Activated naive CD4-positive, alpha-beta T cell (primary cell): ENCODE measurements at places on chromosomes 16 and 17.

GRCh38 chr16:22989598-22989997, 159.7 kb downstream of the USP31 start:
- no peak for DNase-seq

DNA sequence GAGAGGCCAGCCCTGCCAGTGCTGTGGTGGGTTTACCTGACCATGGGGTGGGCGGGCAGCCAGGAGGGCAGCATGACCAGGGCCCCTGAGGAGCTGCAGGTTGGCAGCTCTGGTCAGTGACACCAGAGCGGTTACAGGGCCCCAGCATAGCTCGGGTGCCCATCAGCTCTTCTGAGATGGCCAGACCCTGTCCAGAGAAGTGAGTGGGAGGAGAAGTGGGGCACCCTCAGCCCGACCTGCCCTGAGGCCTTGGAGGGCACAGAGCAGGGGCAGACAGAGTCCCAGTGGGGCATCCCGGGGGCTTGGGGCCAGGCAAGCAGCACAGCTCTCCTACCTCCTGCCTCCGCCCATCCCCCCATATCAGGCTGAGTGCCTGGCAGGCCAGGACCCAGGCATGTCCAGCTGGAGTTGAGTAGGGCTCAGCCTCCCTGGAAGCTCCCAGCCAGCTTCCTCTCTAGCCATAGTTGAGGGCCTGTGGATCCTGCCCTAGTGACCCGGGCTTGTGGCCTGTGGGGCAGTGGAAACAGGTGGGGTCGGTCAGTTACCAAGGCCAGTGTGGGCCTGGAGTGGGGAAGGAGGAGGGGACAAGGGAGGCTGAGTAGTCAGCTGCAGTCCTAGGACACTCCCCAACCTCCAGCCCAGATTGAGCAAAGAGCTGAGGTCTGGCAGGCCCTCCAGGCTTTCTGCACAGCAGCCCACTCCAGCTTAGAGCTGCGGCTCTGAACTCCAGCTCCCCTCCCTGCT, 83.5 kb downstream of the AMFR start:
- DNase-seq = no peak

- DNase-seq = peak; percentile 98
Measured at GRCh38 chr17:82698065-82698973, at the start of gene RAB40B. Gene RAB40B, minus strand, starts transcription at chr17:82698698. Its CDS starts 102 bp downstream, at chr17:82698596.

- no peak for DNase-seq
Measured at GRCh38 chr16:9062301-9062700, 29.1 kb upstream of the HAPSTR1 start.

- DNase-seq = no peak
Measured at GRCh38 chr16:78876671-78877070, 723.9 kb downstream of the MAF start.

- no peak for DNase-seq
Measured at GRCh38 chr17:43068570-43069367, 43.7 kb downstream of the RND2 start.

- DNase-seq = no peak
Measured at GRCh38 chr17:1413281-1413791, 13.3 kb upstream of the YWHAE start.

DNA sequence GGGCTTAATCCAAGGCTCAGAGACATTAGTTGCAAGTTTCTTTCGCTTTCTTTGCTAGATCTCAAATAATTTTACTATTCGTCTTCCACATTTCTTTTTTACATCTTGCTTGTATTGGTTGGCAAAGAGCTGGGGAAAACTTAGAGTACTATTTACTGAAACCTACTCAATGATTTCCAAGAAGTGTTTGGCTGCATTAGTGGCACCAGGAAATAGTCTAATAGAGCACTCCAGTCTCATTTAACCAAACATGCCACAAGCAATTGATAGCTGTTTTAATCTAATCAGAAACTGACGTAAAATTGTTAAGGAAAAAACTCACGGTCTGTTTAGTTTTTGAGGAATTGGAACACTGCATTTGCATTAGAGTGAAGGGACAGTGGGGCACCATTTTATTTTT, 29.0 kb downstream of the NUP93 start:
- no peak for DNase-seq

- DNase-seq = no peak
Measured at GRCh38 chr16:85027958-85028684, 526 bp downstream of the KIAA0513 start.

GRCh38 chr17:70872103-70872502, 702.8 kb downstream of the KCNJ2 start:
- DNase-seq = no peak

GRCh38 chr17:82324566-82325285, 7.3 kb upstream of the CD7 start:
- DNase-seq = no peak

DNA sequence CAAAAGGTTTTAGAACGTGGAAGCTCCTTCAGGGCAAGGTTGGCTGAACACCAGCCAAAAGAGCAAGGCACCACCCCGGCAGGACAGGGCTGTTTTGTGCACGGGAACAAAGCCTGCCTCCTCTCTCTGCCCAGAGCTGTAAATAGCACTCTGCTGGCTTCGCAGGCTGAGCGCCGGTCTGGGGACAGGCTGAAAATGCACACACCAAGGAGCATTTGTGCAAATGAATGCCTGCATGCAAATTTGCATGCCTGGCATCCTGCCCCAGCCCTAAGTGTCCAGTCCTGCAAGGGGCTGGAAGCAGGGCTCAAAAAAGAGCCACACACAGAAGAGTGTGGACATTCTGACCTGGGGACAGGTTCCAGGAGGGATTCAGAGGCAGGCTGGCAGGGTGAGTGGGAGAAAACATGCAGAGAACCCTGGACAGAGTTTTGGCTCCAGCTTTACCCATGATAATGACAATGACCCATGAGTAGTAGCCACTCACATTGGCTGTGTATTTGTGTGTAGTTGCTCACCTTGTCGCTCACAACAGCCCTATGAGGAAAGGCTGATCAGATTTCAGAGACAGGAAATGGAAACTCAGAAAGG, 11.7 kb downstream of the ABAT start:
- no peak for DNase-seq

- DNase-seq = no peak
Measured at GRCh38 chr17:80790021-80790765, 201.4 kb upstream of the CHMP6 start.

- no peak for DNase-seq
Measured at GRCh38 chr17:39556423-39556822, 51.3 kb downstream of the NEUROD2 start.

GRCh38 chr17:62064029-62064790, 868 bp downstream of the MED13 start:
- DNase-seq = no peak

DNA sequence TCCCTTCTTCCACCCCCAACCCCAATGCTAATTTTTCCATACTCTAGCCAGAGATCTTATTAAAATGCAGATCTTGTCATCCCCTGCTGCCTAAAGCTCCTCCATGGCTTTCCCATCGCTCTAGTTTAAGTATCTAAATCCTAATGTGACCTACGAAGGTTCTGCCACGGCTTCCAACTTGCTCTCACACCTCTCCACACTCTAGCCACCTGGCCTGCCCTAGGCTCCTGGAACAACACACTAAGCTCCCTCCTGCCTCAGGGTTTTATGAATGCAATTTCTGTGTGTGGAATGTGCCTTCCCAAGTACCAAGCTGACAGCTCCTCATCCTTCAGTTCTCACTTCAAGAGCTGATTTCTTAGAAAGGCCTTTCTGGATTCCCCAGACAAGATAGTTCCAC, 16.6 kb downstream of the NXPH3 start:
- DNase-seq = no peak

DNA sequence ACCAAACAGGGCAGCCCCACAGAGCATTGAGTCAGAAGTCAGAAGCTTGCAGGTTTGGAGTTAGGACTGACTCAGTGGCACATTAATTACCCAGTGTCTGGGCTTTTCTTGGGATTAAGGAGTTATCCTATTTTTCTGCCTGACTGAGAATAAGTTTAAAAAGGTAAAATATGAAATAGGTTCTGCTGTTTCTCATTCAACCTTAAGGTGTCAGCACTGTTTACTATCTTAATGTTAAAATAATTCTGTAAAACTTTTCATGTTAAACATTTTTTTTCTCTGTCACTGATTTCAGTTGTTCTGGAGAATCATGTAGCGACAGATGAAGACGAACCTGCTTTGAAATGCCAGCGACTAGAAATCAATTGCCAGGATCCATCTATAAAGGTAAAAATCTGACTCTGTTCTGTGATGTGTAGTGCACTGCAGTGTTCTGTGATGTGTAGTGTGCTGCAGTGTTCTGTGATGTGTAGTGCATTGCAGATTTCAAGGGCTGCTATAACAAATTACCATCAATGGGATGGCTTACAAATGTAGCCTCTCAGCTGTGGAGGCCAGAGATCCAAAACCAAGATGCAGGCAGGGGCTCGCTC, 128.0 kb downstream of the LAT start:
- DNase-seq = no peak

- DNase-seq = no peak
Measured at GRCh38 chr16:56267888-56268287, 76.6 kb downstream of the GNAO1 start.

DNA sequence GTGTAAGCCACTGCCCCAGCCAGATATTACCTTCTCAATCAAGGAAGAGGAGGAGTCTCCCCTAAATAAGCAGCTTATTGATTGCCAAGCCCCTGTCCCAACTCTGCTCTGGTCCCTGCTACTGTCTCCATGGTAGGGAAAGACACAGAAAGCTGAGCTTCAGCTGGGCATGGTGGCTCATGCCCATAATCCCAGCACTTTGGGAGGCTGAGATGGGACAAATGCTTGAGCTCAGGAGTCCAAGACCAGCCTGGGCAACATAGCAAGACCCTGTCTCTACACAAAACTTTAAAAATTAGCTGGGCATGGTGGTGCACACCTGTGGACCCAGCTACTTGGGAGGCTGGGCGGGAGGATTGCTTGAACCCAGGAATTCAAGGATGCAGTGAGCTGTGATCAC, 6.6 kb downstream of the JUP start:
- DNase-seq = no peak

GRCh38 chr17:33261820-33262219, 31.3 kb downstream of the ASIC2 start:
- no peak for DNase-seq

DNA sequence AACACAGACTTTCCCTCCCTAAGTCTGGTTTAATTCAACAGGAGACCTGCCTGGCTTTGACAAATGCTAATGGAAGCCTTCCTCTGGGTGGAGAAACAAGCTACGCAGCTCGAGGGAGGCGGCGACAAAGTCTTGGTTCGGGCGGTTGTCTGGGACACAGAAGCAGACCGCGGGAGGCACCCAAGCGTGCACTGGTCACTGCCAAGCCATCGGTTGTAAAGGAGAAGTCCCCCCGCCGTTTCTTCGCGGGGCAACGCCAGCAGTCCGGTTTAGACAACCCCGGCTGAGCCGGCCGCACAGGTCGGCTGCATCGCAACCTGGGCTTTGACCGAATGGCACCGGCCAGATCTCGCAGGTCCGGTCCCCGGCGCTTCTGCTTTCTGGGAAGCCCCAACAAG, 586 bp downstream of the GLYR1 start:
- no peak for DNase-seq

GRCh38 chr17:58311429-58311894, 17.1 kb downstream of the TSPOAP1 start:
- no peak for DNase-seq

DNA sequence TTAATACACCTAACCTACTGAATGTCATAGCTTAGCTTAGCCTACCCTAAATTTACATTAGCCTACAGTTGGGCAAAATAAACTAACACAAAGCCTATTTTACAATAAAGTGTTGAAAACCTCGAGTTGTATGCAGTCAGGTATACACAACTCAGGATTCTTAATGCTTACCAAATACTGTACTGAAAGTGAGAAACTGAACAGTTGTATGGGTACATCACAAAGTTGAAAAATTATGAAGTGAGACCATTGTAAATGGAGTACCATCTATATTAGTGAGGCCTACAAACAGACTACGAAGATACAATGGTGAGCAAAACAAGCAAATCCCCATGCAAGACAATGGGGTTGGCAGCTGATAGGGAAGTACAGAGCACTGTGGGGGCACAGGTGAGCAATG, 79.7 kb downstream of the VAT1L start:
- DNase-seq = no peak

- DNase-seq = no peak
Measured at GRCh38 chr17:34615326-34615725, 35.9 kb downstream of the TMEM132E start.

- DNase-seq = no peak
Measured at GRCh38 chr16:12178251-12178990, 201.9 kb downstream of the SNX29 start.

- no peak for DNase-seq
Measured at GRCh38 chr16:84726669-84727467, 27.1 kb downstream of the USP10 start.

GRCh38 chr17:43877451-43878155, 29.7 kb downstream of the MPP2 start:
- DNase-seq = no peak

- DNase-seq = no peak
Measured at GRCh38 chr17:83080579-83080857, 1.1 kb downstream of the METRNL start.

DNA sequence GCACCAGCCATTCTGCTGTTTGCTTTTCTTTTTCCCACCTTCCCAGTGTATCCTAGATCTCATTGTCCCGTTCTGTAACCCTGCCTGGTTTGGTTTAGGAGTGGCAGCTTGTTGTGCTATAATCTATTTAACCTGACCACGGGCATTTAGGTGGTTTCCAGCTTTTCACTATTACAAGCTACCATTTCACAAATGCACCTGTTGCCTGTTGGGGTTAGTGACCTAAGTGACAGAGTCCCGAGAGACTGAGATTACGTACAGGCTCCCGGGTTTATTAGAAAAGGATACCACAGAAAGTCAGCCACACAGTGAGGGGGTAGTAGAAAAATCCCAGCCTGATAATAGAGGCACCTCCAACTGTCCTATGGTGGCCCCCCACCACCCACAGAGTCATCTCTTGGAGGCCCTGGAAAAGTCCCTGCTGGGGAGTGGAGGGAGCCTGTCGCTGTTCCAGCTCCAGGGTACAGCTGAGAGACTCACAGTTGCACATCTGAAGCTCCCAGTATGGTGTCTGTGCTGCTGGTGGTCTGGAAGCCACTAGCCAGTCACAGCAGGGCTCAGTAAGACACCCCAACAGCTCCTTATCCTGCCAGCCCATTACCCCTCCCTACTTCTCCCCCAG, 21.2 kb downstream of the CLEC16A start:
- no peak for DNase-seq

GRCh38 chr16:71852561-71852960, 6.8 kb downstream of the ATXN1L start:
- DNase-seq = no peak

- DNase-seq = no peak
Measured at GRCh38 chr17:58384897-58385296, 32.4 kb downstream of the RNF43 start.

GRCh38 chr17:78362671-78363070, 2.8 kb upstream of the SOCS3 start:
- no peak for DNase-seq

DNA sequence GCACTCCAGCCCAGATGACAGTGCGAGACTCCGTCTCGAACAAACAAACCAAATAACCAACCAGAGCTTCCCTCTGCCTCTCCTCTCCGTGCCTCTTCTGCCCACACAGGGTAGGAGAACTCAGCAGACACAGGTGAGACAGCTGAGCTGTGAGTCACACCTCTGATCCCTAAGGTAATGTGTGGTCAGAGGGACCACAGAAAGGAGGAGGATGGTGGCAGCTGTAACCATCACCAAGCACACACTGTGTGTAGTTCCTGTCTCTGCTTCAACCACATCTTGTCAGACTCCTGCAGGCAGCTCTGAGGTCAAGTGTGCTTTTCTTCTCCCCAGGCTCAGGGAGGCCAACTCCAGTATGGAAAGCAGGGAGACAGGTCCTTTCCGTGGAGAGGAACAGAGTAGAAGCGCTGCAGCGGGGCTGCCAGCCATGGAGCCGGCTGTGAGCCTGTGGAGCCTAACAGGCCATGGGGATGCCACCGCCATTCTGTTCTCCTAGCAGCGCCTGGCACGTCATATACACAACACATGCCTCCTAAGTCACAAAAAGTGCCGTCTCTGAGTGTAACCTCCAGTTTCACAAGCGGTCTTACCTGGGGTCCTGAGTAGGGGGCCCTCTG, 7.1 kb downstream of the NUDT16L1 start:
- DNase-seq = no peak
